ENCODE measurements at places on chromosomes 5 and 9.

DNA sequence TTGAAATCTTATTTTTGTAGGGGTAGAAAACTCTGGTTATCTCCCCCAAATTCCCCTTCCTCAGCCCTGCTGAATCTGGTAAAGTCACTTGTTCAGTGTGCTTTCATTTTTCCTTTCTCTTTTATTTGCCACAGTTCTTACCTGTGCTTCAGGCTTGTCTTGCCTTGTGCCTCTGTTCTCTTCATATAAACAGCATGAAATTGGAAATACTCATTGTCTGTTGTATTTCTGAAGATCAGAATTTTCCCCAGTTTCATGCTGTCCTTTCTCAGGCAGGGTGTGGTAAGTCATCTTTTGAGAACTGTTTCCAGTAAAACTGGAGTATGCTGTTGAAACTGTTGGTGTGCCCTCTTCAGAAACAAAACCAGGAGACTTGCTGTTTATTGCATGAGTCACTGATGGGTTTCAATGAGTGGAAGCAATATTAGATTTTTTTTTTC is 7.0 kb downstream of the PAM start:
- peak; percentile 66 for ATAC-seq

DNA sequence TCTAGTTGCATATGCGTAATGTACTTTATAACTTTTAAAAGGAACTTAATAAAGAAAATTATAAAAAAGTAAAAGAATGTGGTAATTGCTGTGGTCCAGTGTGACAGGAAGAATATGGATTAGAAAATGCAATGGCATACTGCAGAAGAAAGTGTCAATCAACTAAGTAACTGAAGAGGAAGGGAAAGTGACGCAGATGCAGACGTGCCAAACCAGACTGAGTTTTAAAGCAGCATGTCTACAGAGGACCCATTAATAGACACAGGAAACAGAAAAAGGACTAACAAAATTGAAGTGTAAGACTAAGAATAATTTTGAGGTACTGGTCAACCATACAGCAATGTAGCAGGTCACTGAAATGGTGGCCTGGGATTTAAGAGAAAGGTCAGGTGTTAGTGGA is 73.3 kb downstream of the DPYSL3 start:
- ATAC-seq = no peak

DNA sequence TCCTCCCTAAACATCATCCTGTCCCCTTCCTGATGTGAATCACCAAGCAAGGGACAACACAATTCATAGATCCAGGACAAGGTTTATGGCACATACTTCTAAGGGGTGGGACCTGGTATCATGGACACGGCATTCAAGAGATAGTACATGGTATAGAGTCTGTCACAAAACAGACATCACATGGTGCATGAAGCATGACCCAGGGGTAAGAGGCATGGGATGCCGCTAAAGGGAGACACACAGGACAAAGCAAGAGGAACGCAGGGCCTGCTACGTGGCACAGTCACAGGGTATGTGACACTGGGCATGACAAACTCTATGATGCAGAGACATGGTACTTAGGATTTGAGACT is 20.7 kb downstream of the GSN start:
- no peak for ATAC-seq

DNA sequence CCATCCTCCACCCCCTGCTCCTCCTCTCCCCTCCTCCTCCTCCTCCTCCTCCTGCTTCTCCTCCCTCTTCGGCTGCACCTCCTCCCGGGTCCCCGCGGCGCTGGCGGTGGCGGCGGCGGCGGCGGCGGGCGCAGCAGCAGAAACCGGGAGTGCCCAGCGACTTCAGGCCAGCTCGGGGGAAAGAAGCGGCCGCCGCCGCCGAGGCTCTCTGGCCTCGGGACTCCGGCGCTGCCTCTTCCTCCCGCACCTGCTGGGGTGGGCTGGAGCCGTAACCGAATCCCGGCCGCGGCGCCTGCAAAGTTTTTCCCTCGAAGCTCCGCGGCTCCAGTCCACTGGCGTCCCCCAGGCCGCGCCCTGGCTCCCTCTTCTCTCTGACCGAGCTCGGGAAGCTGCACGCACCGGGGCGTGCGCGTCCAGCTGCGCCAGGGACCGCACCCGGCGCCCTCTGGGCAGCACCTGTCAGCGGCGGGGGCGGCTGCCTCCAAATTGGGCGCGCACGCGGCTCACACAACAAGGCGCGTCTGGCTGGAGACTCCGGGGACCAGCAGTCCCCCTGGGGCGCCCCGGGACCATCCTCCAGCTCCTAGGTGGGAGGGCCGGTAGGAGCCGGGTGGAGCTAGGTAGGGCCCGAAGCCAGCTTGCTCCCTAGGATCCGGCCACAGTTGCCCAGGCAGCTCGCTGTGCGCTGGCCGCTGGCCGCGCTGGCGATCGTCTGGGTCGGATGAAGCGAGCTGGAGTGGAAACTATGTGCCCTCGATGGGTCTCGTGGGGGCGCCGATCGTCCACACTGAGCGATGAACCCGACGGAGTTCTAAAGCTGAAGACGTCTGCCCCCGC is at the start of gene MCTP1:
TSS of gene MCTP1 (minus strand) at position 523 of the 837 bp plus-strand sequence.
- ATAC-seq = no peak

- ATAC-seq = peak; percentile 14
Observed at GRCh38 chr9:129596541-129597331, 24.2 kb downstream of the C9orf50 start.

DNA sequence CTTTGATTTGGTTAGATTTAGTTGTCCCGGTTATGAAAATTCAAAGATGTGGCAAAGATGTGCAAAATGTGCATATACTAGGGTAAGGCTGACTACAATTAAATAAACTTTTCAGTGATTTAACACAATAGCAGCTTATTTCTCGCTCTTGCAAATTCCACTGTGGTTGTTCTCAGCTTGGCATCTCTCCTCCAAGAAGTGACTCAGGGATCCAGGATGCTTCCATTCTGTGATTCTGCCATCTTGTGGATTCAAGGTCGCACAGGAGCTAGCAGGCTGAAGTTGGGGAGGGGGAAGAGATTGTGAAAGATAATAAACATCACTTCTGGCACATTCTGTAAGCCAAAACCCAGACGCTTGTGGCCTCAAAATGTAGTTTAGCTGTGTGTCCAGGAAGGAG is 60.1 kb upstream of the TGFBR1 start:
- no peak for ATAC-seq

DNA sequence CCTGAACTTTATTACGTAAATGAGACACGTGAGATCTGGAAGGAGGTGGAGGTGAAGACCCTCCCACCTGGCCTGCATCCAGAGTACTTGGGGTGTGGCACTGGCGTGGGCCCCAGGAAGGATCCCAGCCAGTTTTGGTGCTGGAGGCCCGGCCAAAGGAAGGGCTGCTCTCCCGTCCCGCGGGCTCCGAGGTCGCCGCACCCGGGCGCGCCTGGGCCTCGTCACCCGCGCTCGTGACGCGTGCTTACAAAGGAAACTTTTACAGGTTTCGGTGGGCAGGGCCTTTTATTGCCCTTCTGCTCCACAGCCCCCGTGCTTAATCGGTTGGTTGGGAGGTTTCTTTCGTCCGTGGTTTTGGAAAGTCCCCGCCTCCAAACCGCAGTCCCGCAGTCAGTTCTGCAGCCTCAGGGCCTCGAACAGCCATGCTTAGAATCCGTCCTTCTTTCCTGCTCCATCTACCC is 29.2 kb downstream of the CDKN2A start:
- ATAC-seq = peak; percentile 75

DNA sequence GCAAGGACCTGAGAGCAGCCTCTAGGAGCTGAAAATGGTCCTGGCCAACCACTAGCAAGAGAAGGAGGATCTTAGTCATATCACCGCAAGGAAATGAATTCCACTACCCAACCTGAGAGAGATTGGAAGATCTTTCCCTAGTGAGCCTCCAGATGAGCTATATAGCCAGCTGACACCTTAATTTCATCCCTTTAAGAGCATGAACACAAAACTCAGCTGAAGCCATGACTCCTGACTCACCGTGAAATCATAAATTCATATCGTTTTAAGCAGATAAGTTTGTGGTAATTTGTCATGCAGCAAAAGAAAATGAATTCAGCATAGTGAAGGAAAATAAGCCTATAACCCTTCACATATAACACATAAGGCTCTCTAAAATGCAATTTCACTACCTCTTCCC is 23.5 kb downstream of the MAPKAP1 start:
- no peak for ATAC-seq

DNA sequence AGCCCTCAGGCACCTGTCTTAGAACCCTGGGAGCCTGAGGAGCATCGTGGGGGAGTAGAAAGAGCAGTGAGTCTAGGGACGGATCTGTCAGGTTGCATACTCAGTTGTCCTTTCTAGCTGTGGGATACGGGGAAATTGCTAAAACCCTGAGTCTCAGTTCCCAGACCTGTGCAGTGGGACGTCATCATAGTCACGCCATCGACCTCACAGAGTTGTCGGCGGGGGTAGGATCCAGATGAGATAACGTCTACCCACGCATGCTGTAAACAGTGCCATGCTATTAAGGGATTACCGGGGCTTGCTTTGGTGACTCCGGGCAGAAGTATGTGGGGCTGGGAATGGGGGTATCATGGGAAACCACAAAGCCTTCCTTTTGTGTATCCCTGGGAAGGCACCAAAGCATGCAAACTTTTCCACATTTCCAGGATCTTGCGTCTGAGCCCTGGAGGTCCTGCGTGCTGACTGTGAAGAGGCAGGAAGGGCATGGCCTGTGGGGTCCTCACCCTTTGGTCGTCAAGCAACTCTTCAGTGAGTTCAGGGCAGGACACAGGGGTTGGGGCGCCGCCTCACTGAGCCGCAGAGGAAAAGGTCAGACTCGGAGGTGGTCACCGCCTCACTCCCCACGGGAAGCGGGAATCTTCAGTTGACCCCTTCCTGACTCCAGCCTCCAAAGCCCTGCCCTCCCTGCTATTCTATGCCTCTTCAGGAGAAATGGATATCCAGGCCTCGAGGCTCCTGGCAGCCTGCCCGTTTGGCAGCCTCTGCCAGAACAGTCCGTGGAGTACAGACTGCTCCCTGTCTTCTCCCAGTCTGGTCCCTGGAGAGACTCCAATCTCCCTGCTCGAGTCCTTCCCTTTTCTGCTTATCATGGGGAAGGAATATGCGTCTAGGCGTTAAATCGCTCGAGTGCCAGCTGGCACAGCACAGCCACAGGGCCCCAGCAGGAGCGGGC is 186.8 kb upstream of the KLF9 start:
- ATAC-seq = no peak

Measured in activated CD4-positive, CD25-positive, alpha-beta regulatory T cell treated with anti-CD3 and anti-CD28 coated beads, Interleukin-2, amount 50 U/mL, for 24 hours (primary cell).